ENCODE measurements at places on chromosomes 13 and 19. TPM values are rescaled to one million over a fixed set of nuclear protein-coding genes. Genes with fewer than 3 reads are reported as not detected.

Gene VSTM2B
- polyA plus RNA-seq: not detected

- H3K4me1 ChIP-seq: peaks cover 28% of the 10 kb centered on the region
- peaks cover 38% of the 10 kb centered on the region for H3K36me3 ChIP-seq
- no peak overlapping the region for H3K4me3 ChIP-seq
Measured at GRCh38 chr13:114288157-114288591, 6.8 kb downstream of the UPF3A start.

DNA sequence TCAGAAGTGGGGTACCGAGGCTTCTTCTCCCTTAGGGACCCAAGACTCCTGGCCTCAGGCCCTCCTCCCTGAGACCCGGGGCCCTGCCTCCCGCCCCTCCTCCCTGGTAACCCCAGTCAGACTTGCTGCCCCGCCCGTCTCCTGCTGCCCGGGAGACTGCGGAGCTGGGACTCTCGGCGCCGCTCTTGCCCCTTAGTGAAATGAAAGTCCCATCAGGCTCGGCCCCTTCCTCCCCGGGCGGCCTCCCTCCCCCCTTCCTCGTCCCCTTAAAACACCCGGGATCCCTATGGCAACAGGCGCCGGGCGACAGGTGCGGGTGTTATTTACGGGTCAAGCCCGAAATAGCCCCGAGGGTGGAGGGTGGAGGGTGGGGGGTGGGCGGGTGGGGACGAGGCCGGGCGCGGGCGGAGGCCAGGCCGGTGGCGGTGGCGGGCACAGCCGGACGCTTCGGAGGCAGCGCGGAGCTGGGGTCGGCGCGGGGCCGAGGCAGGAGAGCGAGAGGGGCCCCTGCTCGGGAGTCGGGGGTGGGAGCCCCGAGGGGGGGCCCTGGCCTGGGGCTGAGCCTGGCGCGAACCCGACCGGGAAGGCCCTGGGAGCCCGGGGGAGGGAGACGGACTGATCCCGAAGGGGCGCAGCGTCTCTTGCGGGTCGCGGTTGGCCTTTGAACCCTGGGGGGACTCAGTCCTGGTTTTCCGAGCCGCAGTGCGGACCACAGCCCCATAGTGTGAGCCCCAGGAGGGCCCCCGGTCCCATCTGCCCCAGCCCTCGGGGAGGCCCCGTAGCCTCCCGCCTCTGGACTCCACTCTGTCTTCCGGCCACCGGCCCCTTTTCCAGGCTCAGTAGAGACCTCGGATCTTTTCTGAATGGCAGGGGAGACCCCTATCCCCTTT lies at the start of gene CACNG6:
Gene CACNG6 (plus strand): TSS at position 414 of the 890 bp plus-strand sequence. CDS start 1,241 bp downstream, outside the sequence.
- H3K27ac ChIP-seq: peak within 1 kb of the TSS; percentile 59
- peaks cover 50% of the 10 kb centered on the region for H3K27me3 ChIP-seq
- DNase-seq: no peak

GRCh38 chr13:26946684-26947343 lies 186.2 kb upstream of the GPR12 start:
- H3K27me3 ChIP-seq: peaks cover 24% of the 10 kb centered on the region
- H3K4me3 ChIP-seq: no peak overlapping the region
- no peaks in the 10 kb centered on the region for H3K36me3 ChIP-seq
- no peaks in the 10 kb centered on the region for H3K4me1 ChIP-seq
- H3K27ac ChIP-seq: no peak overlapping the region

GRCh38 chr13:109780845-109781383 lies 5.5 kb downstream of the IRS2 start:
- H3K36me3 ChIP-seq: no peaks in the 10 kb centered on the region
- no peak for DNase-seq
- peaks cover 38% of the 10 kb centered on the region for H3K4me1 ChIP-seq
- H3K4me3 ChIP-seq: no peak overlapping the region
- no peaks in the 10 kb centered on the region for H3K27me3 ChIP-seq

Gene IGFL2
- not detected for polyA plus RNA-seq

- H3K36me3 ChIP-seq: no peaks in the 10 kb centered on the region
- peaks cover 23% of the 10 kb centered on the region for H3K27me3 ChIP-seq
Measured at GRCh38 chr19:49937750-49938381, 8.6 kb upstream of the NUP62 start.

DNA sequence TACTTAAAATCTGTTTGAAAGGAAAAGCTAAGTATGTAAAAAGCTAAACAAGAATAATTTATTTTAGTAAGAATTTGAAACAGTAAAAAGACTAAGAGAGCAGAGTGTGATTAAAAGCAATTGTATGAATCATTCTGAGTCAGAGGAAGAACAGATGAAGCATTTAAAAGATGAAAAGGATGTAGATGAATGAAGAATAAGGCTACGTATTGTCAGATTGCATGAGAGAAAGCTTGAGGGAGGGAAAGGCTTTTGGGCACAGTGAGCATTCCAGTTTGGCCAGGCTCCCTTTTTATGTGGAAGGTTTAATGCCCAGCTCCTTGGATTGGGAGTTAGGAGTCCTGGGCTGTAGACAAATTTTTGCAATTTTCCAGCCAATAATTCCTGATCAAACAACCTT lies 117.7 kb downstream of the FREM2 start:
- no peak overlapping the region for H3K4me3 ChIP-seq
- no peak for DNase-seq
- H3K4me1 ChIP-seq: no peaks in the 10 kb centered on the region
- H3K27ac ChIP-seq: no peak overlapping the region
- H3K36me3 ChIP-seq: no peaks in the 10 kb centered on the region

DNA sequence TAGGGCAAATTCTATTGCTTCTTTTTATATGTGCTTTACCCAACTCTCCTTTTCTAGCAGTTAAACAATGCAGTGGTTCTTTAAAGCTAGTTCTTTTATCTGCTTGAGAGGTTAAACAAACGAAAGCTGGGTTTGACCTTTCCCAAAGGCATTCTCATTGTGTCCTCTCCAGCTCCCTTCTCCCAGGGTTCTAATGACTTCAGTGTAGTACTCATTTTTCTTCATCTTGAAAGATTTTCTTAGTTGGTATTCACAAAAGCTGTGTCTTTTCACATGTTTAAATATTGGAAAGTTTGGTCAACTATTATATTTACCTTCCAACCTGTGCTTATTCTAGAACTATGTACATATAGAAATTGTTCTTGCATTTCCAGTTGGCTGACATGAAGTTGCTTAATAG lies 1.5 kb downstream of the WASF3 start:
- H3K4me3 ChIP-seq: peak overlapping the region; percentile 66
- H3K27me3 ChIP-seq: peaks cover 42% of the 10 kb centered on the region
- H3K4me1 ChIP-seq: peaks cover 4% of the 10 kb centered on the region
- DNase-seq: no peak
- H3K27ac ChIP-seq: no peak overlapping the region
- no peaks in the 10 kb centered on the region for H3K36me3 ChIP-seq

Gene ZSCAN4
- polyA plus RNA-seq: not detected

- H3K27me3 ChIP-seq: no peaks in the 10 kb centered on the region
- no peak for DNase-seq
- H3K36me3 ChIP-seq: no peaks in the 10 kb centered on the region
- H3K4me3 ChIP-seq: no peak overlapping the region
- H3K27ac ChIP-seq: no peak overlapping the region
Measured at GRCh38 chr19:35395382-35396199, 24.7 kb downstream of the GPR42 start.
